Adrenal gland (tissue), 19 donors: ENCODE measurements at places on chromosomes 6 and 20. TPM values are rescaled to one million over a fixed set of nuclear protein-coding genes. Genes with fewer than 3 reads are reported as not detected.

GRCh38 chr6:122511193-122511924 lies 39.8 kb upstream of the SERINC1 start:
- H3K4me3 ChIP-seq, result no peak overlapping the region
- DNase-seq, result no peak
- H3K27ac ChIP-seq, result no peak overlapping the region
- no peaks in the 10 kb centered on the region for H3K36me3 ChIP-seq
- no peaks in the 10 kb centered on the region for H3K27me3 ChIP-seq

DNA sequence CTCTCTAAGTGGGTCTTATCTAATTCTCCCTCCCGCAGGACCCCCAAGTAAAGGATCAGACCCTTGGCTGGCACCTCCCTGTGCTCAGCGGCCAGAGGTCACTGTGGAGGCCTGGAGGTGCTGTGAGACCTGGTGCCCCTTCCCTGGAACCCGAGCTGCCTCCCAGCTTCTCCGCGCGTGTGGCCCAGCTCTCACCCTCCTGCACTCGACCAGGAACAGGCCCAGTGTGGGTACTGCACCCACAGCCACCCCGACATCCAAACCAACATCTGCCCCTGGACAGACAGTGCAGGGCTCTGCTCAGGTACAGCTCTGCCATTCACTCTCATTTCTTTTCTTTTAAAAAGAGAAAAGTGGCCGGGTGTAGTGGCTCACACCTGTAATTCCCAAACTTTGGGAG lies 42.4 kb downstream of the TMEM242 start:
- H3K36me3 ChIP-seq, result no peaks in the 10 kb centered on the region
- no peak overlapping the region for H3K4me3 ChIP-seq
- no peak for DNase-seq

GRCh38 chr6:38174806-38175495 lies 355.4 kb downstream of the ZFAND3 start:
- H3K27ac ChIP-seq, result no peak overlapping the region
- H3K4me3 ChIP-seq, result no peak overlapping the region
- no peaks in the 10 kb centered on the region for H3K27me3 ChIP-seq
- no peak for DNase-seq
- H3K4me1 ChIP-seq, result no peaks in the 10 kb centered on the region

- no peak for DNase-seq
- no peaks in the 10 kb centered on the region for H3K36me3 ChIP-seq
- H3K4me1 ChIP-seq, result peaks cover 29% of the 10 kb centered on the region
- no peaks in the 10 kb centered on the region for H3K27me3 ChIP-seq
Measured at GRCh38 chr6:41687501-41688175, 47.8 kb downstream of the TFEB start.

GRCh38 chr20:51579137-51579536 lies 36.6 kb upstream of the NFATC2 start:
- no peaks in the 10 kb centered on the region for H3K36me3 ChIP-seq
- H3K27ac ChIP-seq, result no peak overlapping the region
- DNase-seq, result no peak
- no peaks in the 10 kb centered on the region for H3K27me3 ChIP-seq
- no peak overlapping the region for H3K4me3 ChIP-seq

DNA sequence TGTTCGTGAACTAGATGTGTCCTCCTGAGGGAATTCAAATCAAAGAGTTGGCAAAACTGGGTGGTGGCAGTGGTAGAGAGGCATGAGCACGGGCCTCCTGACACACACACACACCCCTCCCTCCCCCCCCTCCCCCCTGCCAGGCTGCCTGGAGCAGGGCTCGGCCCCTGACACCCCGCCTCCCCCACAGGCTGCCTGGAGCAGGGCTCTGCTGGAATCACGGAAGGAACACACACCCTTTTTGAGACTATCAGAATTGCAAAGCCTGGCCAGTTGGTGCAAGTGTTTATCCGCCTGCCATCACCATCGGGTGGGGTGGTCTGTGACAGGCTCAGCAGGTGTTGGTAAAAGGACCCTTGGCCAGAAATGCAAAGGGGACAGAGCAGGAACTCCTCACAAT lies 59.0 kb downstream of the FAM120B start:
- DNase-seq, result no peak
- no peak overlapping the region for H3K27ac ChIP-seq
- no peaks in the 10 kb centered on the region for H3K36me3 ChIP-seq
- no peak overlapping the region for H3K4me3 ChIP-seq

DNA sequence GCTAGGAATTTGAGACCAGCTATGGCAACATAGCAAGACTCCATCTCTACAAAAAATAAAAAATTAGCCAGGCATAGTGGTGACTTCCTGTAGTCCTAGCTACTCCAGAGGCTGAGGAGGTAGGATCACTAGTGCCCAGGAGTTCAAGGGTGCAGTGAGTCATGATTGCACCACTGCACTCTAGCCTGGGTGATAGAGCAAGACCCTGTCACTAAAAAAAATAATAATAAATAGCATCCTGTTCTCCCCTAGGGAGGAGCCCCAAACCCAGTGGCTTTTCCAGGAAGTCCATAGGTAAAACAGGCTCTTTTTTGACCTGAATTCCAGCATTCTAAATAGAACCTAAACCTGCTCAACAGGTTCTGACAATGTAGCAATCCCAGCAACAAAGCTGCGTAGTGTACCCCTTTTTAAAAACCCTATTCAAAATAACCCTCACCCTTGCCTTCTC lies 192.0 kb downstream of the ALDH8A1 start:
- H3K27me3 ChIP-seq, result no peaks in the 10 kb centered on the region
- no peak for DNase-seq

DNA sequence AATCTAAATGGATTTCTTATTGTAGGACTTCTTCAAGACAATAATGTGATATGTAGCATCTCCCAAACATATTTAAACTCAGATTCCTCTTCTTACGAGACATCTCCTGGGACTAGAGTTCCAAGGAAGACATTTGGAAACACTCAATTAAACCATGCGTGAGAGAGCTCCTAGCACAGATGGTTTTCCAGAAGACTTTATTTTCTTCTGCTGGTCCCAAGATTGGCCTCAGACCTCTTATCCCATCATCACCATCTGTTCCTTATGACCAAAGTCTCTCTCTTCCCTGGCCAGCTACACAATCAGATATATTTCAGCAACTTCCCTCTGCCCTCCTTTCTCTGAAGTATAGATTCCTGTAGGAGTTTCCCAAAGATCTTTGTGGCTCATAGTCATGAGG lies 93.2 kb upstream of the JARID2 start:
- H3K36me3 ChIP-seq, result no peaks in the 10 kb centered on the region
- H3K4me1 ChIP-seq, result no peaks in the 10 kb centered on the region
- H3K4me3 ChIP-seq, result no peak overlapping the region
- no peaks in the 10 kb centered on the region for H3K27me3 ChIP-seq

DNA sequence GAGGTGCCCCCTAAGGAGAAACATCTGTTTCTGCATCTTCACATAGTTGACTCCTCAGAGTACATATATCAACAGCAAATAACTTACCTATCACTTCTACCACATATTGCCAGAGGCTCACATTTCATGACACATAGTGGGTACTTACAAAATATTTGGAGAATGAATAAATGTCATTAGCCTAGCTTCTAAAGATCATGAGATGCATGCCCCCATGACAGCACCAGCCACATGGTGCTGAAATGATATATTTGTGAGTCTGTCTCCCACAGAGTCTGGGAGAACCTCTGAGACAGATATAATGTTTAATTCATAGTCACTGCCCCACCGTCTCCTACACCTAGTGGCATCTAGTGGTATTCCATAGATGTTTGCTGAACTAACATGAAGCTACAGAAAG lies 555.6 kb downstream of the KIF16B start:
- H3K27me3 ChIP-seq, result no peaks in the 10 kb centered on the region
- no peak overlapping the region for H3K4me3 ChIP-seq
- H3K27ac ChIP-seq, result no peak overlapping the region
- no peaks in the 10 kb centered on the region for H3K4me1 ChIP-seq
- no peaks in the 10 kb centered on the region for H3K36me3 ChIP-seq

DNA sequence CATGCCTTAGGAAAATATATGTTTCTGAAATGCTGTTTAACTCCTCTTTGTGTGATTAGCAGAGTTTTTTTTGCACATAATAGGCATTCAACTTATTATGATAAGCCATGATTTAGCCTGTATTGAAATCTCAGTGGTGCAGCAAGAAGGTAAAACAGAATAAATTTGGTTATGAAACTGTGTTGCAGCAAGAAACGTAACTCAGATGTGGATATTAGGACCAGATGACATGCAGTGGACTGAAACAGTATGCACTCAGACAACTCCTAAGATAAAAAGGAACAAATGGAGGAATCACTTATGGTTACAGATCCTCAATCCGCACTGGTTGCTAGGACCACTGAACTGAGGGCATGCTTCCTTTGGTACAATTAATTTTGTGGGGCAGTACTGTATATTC lies 254.2 kb upstream of the HSF2 start:
- no peak for DNase-seq
- no peaks in the 10 kb centered on the region for H3K4me1 ChIP-seq
- no peaks in the 10 kb centered on the region for H3K27me3 ChIP-seq

- no peak overlapping the region for H3K27ac ChIP-seq
- H3K4me1 ChIP-seq, result no peaks in the 10 kb centered on the region
- no peaks in the 10 kb centered on the region for H3K27me3 ChIP-seq
- H3K36me3 ChIP-seq, result no peaks in the 10 kb centered on the region
- H3K4me3 ChIP-seq, result no peak overlapping the region
Measured at GRCh38 chr20:59665656-59666555, 61.6 kb downstream of the PHACTR3 start.

E2F1 gene
- 4.4 TPM for total RNA-seq

NCOA7 gene
- 51.2 TPM for total RNA-seq

RAET1L gene
- total RNA-seq, result not detected

TFAP2A gene
- 0.84 TPM for total RNA-seq

FOXA2 gene
- total RNA-seq, result not detected

KCNK5 gene
- total RNA-seq, result 0.58 TPM

KIF16B gene
- total RNA-seq, result 53.9 TPM

RAB44 gene
- not detected for total RNA-seq

ECT2L gene
- not detected for total RNA-seq
